Amygdala (tissue), 56 donors: ENCODE measurements at places on chromosomes 11 and 22.

GRCh38 chr11:64369440-64370421 lies 10.8 kb downstream of the RPS6KA4 start:
- DNase-seq: no peak

GRCh38 chr11:25396847-25397246 lies 900.0 kb downstream of the LUZP2 start:
- no peak for DNase-seq

DNA sequence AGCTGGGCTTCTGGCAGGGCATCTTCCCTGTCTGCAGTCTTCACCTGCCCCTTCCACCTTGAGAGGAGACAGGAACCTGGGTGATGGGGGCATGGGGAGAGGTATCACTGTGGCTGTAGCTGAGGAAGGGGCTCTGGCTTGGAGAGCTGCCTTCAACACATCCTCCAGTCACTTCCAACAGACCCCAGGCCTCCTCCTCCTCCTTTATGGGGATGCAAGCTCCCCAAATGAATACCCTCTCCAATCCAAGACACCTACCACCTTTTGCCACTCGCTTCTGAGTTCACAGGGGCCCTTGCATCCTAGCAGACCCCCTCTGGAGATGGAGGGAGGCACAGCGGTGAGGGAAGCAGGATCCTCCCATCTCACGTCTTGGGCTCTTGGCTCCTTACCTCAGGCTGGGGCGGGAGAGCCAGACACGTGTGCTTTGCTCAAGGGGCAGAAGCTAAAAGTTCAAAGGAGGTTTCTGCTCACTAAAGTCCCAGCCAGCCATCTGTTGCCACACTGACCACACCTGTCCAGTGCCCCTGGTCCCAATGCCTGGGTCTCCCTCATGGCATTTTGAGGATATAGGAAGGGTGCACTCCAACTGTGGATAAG lies 13.2 kb downstream of the ANKK1 start:
- no peak for DNase-seq

GRCh38 chr11:7457211-7457610 lies 28.1 kb upstream of the OLFML1 start:
- no peak for DNase-seq

- DNase-seq: no peak
Measured at GRCh38 chr11:1139441-1140083, 18.2 kb upstream of the MUC5AC start.

DNA sequence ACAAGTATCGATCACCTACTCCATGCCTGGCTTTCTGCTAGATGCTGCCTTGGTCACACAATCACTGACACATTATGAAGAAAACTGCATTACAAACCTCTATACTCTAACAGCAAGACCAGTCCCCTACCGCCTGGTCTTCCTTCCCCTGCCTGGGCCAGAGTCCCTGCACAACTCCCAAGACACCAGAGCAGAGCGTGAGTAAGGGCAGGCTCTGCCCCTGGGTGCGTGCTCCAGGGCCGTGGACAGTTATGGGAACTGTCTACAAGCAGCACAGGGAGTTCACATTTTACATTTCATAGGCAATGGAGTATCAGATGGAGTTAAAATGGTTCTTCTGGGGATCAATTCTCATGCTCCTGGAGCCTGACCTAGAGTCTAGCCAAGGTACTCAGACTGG lies 6.5 kb downstream of the FZD4 start:
- DNase-seq: no peak

DNA sequence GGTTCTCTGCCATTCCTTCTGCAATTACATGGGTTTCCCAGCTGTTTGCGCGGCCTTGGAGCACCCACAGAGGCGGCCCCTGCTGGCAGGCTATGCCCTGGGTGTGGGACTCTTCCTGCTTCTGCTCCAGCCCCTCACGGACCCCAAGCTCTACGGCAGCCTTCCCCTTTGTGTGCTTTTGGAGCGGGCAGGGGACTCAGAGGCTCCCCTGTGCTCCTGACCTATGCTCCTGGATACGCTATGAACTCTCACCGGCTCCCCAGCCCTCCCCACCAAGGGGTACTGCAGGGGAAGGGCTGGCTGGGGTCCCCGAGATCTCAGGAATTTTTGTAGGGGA lies 2.6 kb downstream of the RCE1 start:
- DNase-seq: no peak

- no peak for DNase-seq
Measured at GRCh38 chr22:22179858-22180257, 64.7 kb upstream of the VPREB1 start.

DNA sequence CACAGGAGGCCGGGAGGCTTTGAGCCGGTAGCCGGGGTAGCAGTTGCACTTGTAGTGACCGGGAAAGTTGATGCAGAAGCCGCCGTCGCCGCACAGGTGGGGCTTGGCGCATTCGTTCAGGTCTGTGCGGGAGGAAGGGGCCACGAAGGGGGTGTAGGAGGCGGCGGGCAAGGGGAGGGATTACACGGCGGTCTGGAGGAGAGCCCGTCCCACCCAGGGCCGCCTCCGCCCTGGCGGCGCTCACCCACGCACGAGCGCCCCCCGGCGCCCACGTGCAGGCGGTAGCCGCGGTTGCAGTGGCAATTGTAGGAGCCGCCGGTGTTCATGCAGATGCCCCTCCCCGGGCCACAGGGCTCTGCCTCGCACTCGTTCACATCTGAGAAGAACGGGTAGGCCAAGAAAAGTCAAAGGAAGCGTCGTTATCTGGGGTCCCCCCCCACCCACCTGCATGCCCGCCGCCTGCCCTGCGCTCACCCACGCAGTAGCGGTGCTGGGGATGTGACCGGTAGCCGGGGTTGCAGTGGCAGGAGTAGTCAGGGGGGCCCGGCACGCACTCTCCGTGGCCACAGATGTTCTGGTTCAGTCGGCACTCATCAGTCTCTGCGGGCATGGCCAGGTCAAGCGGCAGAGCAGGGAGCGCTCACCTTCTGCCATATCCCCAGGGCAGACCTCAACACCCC lies 10.6 kb downstream of the LTBP3 start:
- no peak for DNase-seq

- DNase-seq: no peak
Measured at GRCh38 chr11:27934830-27935145, 173.2 kb downstream of the KIF18A start.

- no peak for DNase-seq
Measured at GRCh38 chr22:49084206-49084605, 743.5 kb downstream of the BRD1 start.

DNA sequence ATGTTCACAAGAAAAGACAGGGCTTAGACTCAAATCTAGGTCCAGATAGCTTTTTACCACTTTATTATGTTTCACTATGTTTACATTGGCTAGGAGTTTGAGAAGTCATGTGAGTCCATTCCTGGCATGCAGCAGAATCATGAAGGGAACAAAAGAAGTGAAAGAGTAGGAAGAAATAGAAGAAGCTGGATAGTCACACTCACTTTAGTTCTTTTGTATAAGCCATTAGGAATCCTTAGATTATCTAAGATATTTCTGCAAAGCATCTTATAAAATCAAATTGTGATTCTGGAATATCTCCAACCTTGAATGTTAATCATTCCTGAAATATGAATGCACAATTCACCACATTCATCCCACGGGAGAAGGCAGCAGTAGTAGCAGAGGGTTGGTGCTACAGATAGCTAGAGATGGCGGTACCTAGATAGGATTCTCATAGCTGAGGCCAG lies 31.9 kb downstream of the MAML2 start:
- DNase-seq: no peak

GRCh38 chr11:125282596-125282914 lies 118.0 kb downstream of the PKNOX2 start:
- no peak for DNase-seq

DNA sequence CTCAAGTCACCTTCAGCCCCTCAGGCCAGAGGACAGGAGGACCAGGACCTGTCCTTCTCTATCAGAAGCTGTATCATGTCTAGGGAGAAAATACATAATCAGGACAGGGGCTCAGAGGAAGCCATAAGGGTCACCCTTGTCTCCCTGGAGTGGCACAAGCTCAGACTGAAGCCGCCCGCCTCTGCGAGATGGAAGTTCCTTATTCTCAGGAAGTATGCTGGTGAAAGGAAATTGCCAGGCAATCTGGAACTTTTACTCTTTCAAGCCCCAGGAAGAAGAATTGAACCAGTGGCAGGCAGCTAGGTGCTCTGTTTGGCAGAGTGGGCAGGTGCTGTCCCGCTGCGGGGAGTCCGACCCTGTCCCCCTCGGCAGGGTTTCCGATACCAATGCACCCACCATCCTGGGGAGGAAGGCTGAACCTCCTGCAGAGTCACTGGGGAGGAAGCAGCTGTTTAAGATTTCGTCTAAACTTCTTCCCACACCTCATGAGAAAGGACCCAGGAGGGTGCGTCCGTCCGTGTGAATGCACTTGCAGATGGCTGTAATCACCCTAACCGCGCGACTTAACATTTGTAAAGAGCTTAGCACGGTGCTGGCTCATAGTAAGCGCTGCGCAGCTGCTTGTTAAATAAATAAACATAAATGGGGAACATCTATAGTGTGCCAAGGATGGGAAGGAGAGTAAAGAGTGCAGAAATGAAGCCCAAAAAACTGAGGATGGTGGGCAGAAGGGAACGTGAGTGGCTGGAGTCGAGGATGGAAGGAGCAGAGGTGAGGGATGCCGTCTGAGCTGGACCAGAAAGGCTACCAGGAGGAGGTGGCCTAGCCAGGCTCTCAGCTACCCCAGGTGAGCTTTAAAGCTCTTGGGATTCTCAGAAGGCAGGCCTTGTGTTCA lies 5.0 kb upstream of the ANO1 start:
- DNase-seq: no peak

- DNase-seq: no peak
Measured at GRCh38 chr11:77136074-77136473, 8.0 kb downstream of the MYO7A start.

DNA sequence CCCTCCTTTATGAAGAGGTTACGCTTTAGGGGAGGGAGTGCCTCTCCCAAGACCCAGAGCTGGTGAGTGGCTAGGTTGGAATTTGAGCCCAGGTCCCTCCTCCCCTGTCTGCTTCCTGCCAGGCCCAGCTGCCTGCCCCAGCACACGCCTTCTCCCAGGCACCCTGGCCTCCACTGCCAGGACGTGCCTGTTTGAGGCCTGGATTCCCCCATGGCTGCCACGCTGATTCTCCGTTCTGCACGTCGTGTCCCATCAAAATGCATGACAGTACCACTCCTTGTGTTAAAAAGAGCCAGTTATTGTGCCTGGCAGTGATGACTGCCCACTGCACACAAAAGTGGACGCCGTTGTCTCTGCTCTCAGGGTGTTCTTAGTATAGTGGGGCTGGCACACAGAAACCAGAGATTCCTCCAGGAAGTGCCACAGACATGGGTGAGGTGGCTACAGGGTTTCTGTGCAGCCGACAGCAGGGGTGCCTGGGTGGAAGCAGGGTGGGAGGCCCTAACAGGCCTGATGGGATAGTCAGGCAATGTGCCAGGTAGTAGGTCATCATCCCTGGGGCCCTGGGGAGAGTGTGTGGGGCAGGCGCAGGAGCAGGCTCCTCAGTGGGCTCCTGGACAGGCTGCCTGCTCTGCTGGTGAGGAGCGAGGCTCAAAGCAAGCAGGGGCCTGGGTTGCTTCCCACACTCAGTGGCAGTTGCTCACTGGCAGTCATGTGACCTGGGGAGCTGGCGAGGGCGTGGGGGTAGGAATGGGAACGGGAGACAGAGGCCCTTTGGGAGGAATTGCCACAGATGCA lies 24.2 kb downstream of the MED15 start:
- peak; percentile 38 for DNase-seq
